ENCODE measurements at places on chromosomes 3 and 15.

DNA sequence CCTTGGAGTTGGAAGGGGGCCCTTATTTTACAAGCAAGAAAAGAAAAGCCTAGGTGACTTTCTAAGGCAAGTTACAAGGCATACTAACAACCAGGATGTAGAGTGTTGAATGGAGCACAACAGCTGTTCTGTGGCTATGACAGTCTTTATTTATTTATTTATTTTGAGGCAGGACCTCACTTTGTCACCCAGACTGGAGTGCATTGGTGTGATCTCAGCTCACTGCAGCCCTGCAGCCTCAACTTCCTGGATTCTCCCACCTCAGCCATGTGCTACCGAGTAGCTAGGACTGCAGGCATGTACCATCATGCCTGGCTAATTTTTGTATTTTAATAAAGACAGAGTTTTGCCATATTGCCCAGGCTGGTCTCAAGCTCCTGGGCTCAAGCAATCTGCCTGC lies 973.4 kb downstream of the ROBO1 start:
- no peak for DNase-seq

GRCh38 chr3:66593978-66594377 lies 93.2 kb upstream of the LRIG1 start:
- no peak for DNase-seq

- DNase-seq = no peak
Observed at GRCh38 chr3:12449889-12450682, 34.2 kb upstream of the TSEN2 start.

- DNase-seq = no peak
Observed at GRCh38 chr3:7307410-7307809, 446.5 kb downstream of the GRM7 start.

DNA sequence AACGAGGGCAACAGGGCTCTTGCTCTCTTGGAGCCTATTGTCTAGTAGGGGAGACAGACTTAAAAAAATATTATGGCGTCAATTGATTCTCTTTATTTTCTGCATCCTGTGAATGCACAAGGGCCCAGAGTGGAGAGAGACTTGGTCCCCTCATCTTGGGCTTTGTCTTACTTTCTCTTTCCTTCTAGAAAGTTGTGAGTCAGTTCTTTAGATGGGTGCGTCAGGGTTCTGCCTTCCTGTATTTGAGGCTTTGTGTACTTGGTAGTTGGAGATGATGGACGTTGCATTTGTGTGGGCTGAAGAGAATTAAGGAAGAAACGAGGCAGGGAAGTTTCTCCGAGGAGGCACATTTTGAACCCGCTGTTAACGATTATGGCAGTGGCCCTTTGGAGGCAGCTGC lies 52.9 kb downstream of the CACNA1D start:
- no peak for DNase-seq

DNA sequence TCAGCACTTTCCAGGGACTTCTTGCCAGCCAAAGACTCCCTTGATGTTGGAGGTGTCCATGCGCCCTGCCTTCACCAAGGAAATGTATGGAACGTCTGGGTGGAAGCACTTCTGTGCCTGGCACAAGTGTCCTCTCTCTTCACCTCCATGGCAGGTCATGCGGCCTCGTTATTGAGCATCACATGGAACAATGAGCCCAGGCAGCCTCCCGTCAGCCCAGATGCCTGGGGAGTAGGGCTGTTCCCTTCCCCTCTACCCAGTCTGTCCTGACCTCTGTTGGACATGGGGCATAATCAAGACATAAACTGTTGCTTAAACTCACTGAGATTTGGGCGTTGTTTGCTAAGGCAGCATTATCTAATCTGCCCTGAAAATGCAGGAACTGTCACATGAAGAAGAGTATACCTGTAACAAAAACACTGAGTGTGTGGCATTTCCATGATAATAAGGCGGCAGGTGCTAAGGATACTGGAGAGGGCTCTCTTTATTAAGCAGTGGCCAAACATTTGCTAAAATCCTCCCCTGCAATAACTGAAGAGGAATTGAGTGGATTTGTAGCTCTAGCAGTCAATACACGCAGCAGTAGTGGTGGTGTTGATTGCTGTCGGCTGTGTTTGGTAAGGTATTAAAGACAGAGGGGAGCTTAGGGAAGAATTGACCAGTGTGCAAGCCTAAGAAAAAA lies 338.2 kb upstream of the ATP10A start:
- no peak for DNase-seq

- DNase-seq = no peak
Observed at GRCh38 chr3:67515778-67516177, 138.6 kb downstream of the SUCLG2 start.

- DNase-seq = no peak
Observed at GRCh38 chr15:72227720-72228119, 3.3 kb downstream of the PKM start.
